Activated CD8-positive, alpha-beta T cell treated with anti-CD3 and anti-CD28 coated beads for 36 hours (primary cell): ENCODE measurements at places on chromosomes 2 and 18. TPM values are rescaled to one million over a fixed set of nuclear protein-coding genes. Genes with fewer than 3 reads are reported as not detected.

DPP4 gene
- total RNA-seq: 25.9 TPM

DNA sequence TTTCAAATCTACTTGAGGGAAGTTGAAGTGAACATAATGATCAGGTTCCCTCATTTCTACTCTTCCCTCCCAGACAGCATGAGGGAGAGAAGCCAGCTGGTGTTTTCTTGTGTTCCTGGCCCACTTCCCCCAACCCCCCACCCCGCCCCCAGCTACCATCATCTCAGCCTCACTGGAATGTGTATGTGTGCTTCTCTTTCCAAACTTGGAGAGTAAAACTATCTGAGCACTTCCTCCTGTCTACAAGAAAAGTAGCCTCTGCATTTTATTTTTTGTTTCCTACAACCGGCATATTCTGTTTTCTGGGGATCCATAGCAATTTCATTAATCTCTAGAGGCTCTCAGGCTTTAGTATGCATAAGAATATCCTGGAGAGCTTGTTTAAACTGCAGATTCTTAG is 53.6 kb upstream of the GRHL1 start:
- H3K4me1 ChIP-seq: peaks cover 23% of the 10 kb centered on the region
- no peak for DNase-seq
- H3K4me3 ChIP-seq: no peak overlapping the region
- no peaks in the 10 kb centered on the region for H3K27me3 ChIP-seq

GRCh38 chr2:70411483-70412125 is 109.7 kb upstream of the FAM136A start:
- no peaks in the 10 kb centered on the region for H3K27me3 ChIP-seq
- no peak overlapping the region for H3K4me3 ChIP-seq
- DNase-seq: no peak

- H3K27me3 ChIP-seq: no peaks in the 10 kb centered on the region
- H3K4me3 ChIP-seq: no peak overlapping the region
- no peak for DNase-seq
- H3K36me3 ChIP-seq: no peaks in the 10 kb centered on the region
- no peaks in the 10 kb centered on the region for H3K4me1 ChIP-seq
These were observed 167.0 kb downstream of the ASB1 start for GRCh38 chr2:238593678-238594077.

- no peaks in the 10 kb centered on the region for H3K27me3 ChIP-seq
- H3K4me1 ChIP-seq: peaks cover 33% of the 10 kb centered on the region
- H3K4me3 ChIP-seq: no peak overlapping the region
- no peak overlapping the region for H3K27ac ChIP-seq
These were observed 215.3 kb downstream of the SEPTIN10 start for GRCh38 chr2:109398366-109399015.

RAX gene
- not detected for total RNA-seq

- peak; percentile 64 for DNase-seq
- H3K4me1 ChIP-seq: peaks cover 16% of the 10 kb centered on the region
- no peak overlapping the region for H3K4me3 ChIP-seq
- H3K36me3 ChIP-seq: no peaks in the 10 kb centered on the region
- H3K27me3 ChIP-seq: peaks cover 31% of the 10 kb centered on the region
- H3K27ac ChIP-seq: no peak overlapping the region
These were observed 384.5 kb downstream of the MTX2 start for GRCh38 chr2:176653479-176654443.

SCRN3 gene
- total RNA-seq: 12.9 TPM
